Immature natural killer cell (primary cell): ENCODE measurements at places on chromosomes 6 and 20. TPM values are rescaled to one million over a fixed set of nuclear protein-coding genes. Genes with fewer than 3 reads are reported as not detected.

CNR1 gene
- not detected for polyA plus RNA-seq

- no peak overlapping the region for H3K4me3 ChIP-seq
- no peak overlapping the region for H3K27ac ChIP-seq
- DNase-seq, result no peak
- peaks cover 3% of the 10 kb centered on the region for H3K27me3 ChIP-seq
- H3K36me3 ChIP-seq, result no peaks in the 10 kb centered on the region
Observed at GRCh38 chr20:38119446-38119845, 45.6 kb downstream of the TGM2 start.

DNA sequence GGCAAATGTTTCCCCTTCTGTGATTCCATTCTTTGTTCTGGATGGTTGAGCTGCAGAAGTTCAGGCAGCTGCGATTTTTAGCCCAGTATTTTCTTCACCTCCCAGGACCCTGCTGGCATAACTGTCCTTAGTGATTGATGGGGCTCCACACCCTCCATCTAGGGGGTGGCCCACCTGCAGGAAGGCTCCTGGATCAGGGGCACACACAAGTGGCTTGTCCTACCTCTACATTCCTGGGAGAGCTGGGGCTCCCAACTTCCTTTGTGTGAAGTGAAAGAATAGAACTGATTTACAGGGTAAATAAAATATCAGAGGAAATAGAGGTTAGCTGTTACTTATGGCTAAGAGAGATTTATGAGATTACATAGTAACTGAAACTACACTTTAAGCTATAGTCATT is 129.5 kb upstream of the MAP3K7 start:
- H3K36me3 ChIP-seq, result no peaks in the 10 kb centered on the region
- no peak for DNase-seq
- H3K4me1 ChIP-seq, result no peaks in the 10 kb centered on the region
- peaks cover 3% of the 10 kb centered on the region for H3K27me3 ChIP-seq

NT5DC1 gene
- 30.6 TPM for polyA plus RNA-seq

- H3K27me3 ChIP-seq, result no peaks in the 10 kb centered on the region
- no peak overlapping the region for H3K4me3 ChIP-seq
- H3K36me3 ChIP-seq, result no peaks in the 10 kb centered on the region
- DNase-seq, result no peak
Observed at GRCh38 chr6:72820906-72821305, 199.0 kb downstream of the KCNQ5 start.
